Activated CD4-positive, CD25-positive, alpha-beta regulatory T cell treated with anti-CD3 and anti-CD28 coated beads, Interleukin-2, amount 50 U/mL, for 16 hours (primary cell): ENCODE measurements at places on chromosomes 4 and X.

GRCh38 chr4:52701207-52701606 lies 42.1 kb upstream of the USP46 start:
- no peak for DNase-seq

GRCh38 chr4:159220353-159220752 lies 117.5 kb downstream of the RAPGEF2 start:
- no peak for DNase-seq

GRCh38 chrX:17697191-17697590 lies 40.1 kb upstream of the SCML1 start:
- no peak for DNase-seq

DNA sequence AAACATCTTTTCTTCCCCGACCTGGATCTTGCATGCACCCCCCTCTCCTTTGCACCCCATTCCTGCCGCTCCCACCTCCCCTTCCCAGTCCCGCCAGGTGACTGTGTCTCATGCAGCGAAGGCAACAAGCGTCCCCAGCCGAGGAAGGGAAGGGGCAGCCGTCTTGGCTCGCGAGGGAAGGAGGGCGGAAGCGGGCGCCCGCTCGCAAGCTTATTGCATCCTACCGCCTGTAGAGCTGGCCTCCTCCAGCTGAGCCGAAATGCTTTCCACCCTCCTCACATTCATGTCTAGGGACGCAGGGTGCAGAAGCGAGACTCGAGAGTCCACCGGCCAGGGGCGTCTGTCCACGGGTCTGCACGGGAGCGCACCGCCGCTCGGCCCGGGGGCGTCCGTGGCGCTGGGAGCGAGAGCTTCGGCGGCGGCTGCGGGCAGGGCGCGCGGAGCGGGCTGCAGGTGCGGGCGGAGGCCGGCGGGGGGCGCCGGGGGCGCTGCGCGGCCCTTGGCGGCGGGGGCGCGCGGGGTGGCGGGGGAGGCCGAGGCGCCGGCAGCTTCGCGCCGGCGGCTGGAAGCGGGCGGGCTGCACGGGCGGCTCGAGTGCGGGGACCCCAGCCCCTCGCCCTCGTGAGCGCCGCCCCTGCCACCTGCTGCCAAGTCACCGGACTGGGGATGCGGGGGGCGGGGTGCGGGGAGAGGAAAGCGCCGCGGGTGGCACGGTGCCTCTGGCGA lies at the start of gene KCNIP4:
TSS of gene KCNIP4 (minus strand) at position 426 of the 726 bp plus-strand sequence.
- no peak for DNase-seq

DNA sequence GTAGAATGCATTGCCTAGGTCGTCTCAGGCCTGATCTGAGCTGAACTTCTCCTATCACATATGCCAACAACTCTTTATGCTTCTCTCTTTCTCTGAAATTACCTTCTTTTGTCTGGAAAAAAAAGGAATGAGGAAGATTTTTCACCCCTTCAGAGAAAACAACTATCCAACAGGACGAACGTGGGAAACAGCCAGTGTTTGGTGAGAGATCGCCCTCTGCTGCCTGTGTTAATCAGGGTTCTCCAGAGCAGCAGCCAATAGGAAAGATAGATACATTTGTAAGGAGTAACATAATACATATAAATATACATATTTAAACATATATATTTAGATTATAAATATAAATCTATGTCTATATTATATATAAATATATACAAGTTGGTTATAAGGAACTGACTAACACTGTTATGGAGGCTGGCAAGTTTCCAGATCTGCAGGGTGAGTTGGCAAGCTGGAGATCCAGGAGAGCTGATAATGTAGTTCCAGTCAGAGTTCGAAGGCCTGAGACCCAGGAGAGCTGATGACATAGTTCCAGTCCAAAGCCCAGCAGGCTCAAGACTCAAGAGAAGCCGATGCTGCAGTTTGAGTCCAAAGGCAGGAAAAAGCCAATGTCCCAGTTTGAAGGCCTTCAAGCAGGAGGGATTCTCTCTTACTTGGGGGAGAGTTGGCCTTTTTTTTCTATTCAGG lies 13.3 kb downstream of the CETN2 start:
- no peak for DNase-seq

DNA sequence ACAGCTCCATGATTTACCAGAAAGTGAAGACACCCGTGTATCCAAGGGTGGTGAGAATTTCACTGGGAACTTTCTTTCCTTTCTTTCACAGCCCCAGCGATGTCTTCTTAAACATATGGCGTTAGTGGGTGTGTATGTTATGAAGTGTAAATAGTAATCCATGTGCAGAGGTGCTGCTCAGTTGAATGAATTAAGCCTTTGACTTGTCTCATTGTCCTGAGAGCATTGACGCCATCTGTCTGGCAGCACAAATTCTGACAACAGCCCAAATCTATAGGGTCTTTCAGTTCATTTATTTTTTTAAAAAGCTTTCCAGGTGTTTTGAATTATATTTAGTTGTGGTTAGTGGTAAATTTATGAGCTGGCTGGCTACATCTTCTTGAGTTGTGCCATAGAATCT lies 69.4 kb downstream of the CLCN5 start:
- DNase-seq, result no peak

DNA sequence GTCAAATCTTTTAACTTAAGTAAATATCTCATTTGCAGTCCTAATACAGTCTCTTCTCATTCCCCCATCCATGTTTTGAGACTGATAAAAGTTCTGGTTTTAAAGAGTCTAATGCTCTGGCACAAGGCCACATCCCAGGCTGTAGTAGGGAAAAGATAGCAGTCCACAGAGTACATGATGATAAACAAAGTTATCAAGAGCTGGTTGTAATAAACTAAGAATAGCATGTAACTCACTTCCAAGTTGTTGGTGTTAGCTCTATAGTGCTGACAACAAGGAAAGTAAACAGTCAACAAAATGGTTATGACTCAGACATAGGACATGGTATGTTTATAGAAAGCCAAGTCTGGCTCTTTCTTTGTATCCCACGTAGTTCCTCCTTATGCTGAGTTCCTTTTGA lies 21.8 kb upstream of the AREG start:
- no peak for DNase-seq

GRCh38 chr4:117898496-117898895 lies 135.8 kb upstream of the NDST3 start:
- no peak for DNase-seq

DNA sequence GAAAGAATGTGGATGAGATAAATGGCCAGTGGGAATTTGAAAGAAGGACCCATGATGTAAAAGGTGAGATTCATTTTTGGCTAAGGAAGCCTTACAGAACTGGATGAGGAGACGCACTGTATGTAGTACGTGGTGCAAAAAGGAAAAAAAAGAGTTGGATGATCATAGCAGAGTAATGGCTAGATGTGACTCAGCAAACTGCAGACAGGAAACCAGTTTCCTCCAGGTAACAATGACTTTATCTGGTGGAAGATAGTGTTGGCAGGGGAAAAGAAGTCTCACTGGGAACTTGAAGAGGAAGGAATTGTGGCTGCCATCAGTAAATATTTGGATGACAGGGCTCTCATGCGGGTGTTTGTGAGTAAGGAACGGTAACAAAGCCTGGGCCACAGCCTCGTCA lies 243.2 kb downstream of the CPE start:
- DNase-seq, result no peak

GRCh38 chr4:122252584-122252983 lies 100.5 kb downstream of the BLTP1 start:
- DNase-seq, result no peak

DNA sequence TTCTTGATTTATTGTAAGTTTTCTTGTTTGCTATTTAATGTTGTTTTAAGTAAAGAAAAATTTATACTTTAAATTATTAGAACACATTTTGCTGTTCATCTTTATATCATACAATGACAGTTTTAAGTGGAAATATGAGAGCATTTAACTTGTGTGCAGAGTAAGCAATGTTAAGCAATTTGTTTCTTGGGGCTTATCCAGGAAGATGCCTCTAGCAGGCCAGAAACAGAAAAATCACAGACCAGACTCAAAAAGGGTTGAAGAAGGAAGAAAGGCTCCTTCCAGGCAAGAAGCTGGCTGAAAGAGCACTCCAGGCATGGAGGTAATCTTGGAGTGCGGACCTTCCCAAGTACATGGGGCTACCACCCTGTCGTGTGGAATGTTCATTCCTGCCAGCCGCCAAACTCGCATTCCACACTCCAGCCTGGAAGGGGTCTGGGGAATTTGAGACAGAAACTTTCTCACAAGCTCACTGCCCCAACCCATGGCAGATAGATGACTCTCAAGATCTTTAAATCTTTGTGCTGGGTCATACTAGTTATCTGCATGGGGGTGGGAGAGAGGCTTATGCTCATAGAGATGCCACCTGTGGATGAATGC lies 1521.3 kb upstream of the AGA start:
- no peak for DNase-seq

DNA sequence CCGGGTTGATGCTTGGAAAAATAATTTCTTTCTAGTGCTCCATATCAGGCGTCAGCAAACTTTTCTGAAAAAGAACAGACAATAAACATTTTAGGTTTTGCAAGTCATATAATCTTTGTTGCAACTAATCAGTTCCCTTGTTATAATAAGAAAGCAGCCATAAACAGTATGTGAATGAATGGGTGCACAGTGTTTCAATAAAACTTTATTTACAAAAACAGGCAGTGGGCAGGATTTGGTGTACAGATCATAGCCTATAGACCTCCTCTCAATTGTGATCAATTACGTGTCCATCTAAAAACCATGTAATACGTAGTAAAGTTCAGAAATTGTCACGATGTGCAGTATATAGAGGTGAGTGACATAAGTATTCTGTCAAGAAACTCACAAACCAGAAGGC lies 143.4 kb downstream of the AREG start:
- no peak for DNase-seq

DNA sequence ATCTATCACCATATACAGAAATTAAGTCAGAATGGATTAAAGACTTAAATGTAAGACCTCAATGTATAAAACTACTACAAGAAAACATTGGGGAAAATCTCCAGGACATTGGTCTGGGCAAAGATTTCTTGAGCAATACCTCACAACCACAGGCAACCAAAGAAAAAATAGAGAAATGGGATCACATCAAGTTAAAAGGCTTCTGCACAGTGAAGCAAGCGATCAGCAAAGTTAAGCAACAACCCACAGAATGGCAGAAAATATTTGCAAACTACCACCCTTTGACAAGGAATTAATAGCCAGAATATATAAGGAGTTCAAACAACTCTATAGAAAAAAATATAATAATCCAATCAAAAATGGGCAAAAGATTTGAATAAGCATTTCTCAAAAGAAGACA lies 236.9 kb upstream of the EMCN start:
- DNase-seq, result no peak

DNA sequence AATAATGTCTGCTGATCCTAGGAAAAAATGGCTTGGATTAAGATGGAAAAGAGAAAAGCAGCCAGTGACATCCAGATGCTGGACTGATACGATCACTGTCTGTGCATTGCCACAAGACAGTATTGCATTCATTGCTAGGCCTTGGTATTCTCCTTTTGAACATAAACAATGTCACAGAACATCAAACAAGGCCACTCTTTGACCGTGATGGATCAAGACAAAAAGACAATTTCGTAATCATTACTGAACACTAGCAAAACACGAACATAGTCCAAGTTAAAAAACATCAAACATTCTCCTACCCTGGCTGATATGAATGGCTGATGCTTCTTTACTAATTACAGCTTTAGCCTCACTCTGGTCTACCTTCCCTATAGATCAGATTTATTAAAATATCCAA lies 374.1 kb upstream of the CXorf51B start:
- no peak for DNase-seq

GRCh38 chr4:128980816-128981326 lies 112.5 kb downstream of the SCLT1 start:
- DNase-seq, result no peak

- no peak for DNase-seq
Observed at GRCh38 chrX:139850968-139851367, 81.9 kb downstream of the ATP11C start.
